ENCODE measurements at places on chromosomes 1 and 21.
A peak's percentile ranks its signal among the peaks of the same experiment; 100 is the strongest.

GRCh38 chr1:22896184-22896583 lies 76.5 kb downstream of the LACTBL1 start:
- no peak for DNase-seq

DNA sequence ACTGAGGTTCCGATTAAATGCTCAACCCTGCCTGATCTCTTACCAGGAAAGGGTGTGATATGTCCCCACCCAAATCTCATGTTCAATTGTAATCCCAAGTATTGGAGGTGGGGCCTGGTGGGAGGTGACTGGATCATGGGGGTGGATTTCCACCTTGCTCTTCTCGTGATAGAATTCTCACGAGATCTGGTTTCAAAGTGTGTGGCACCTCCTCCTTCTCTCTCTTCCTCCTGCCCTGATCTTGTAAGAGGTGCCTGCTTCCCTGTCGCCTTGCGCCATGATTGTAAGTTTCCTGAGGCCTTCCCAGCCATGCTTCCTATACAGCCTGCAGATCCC lies 34.9 kb downstream of the RSPH1 start:
- no peak for DNase-seq

GRCh38 chr21:22125581-22125980 lies 1127.4 kb downstream of the NCAM2 start:
- no peak for DNase-seq

- DNase-seq, result no peak
Measured at GRCh38 chr21:25936776-25937175, 202.0 kb downstream of the GABPA start.

- DNase-seq, result no peak
Measured at GRCh38 chr1:104648269-104648691, 898.6 kb downstream of the AMY1C start.

- DNase-seq, result no peak
Measured at GRCh38 chr1:3598051-3598491, 13.2 kb downstream of the MEGF6 start.

- DNase-seq, result no peak
Measured at GRCh38 chr1:167836197-167836596, 77.7 kb downstream of the ADCY10 start.

- DNase-seq, result peak; percentile 21
Measured at GRCh38 chr1:230824551-230824918, 43.8 kb downstream of the C1orf198 start.

- no peak for DNase-seq
Measured at GRCh38 chr1:179823693-179824092, 53.9 kb downstream of the TOR1AIP2 start.

GRCh38 chr1:171434717-171435346 lies 50.5 kb upstream of the PRRC2C start:
- DNase-seq, result peak; percentile 74

GRCh38 chr1:10639775-10640578 lies 156.5 kb downstream of the CASZ1 start:
- DNase-seq, result no peak

GRCh38 chr1:231972111-231972445 lies 345.5 kb downstream of the DISC1 start:
- no peak for DNase-seq

DNA sequence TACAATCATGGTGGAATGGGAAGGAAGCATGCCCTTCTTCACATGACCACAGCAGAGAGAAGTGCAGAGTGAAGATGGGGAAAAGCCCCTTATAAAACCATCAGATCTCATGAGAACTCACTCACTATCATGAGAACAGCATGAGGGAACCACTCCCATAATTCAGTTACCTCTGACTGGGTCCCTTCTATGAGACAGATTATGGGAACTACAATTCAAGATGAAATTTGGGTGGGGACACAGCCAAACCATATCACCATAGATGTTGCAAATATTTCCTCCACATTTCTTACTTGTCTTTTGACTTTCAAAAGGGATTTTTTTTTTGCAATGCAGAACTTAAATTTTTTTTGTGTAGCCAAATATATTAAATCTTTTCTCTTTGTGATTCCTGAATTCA lies 14.8 kb downstream of the SH3BGR start:
- DNase-seq, result no peak

DNA sequence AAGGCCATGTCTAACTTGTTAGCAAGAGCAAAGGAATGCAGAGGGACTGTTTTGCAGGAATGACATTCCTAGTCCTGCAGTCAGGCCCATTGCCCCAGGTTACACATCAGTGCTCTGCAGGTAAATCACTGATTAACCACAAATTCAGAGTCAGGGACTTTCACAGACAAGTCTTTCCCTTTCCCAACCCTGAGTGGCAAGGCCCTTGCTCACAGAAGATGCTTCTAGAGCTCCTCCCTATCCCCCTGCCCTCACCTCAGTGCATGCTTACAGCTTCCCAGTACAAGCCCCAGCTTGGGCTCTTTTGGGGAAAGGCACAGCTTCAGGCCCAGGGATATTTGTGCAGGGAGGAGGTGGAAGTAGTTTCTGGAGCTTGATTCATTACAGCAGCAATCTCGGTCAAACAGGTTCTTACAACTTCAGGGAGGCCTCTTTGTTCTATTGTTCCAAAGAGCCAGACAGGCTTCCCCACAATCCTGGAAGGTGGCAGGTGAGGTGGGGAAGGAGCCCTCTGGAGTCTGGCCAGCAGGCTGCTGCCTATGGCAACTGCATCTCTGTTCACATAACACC lies 53.9 kb downstream of the CASQ2 start:
- DNase-seq, result no peak

DNA sequence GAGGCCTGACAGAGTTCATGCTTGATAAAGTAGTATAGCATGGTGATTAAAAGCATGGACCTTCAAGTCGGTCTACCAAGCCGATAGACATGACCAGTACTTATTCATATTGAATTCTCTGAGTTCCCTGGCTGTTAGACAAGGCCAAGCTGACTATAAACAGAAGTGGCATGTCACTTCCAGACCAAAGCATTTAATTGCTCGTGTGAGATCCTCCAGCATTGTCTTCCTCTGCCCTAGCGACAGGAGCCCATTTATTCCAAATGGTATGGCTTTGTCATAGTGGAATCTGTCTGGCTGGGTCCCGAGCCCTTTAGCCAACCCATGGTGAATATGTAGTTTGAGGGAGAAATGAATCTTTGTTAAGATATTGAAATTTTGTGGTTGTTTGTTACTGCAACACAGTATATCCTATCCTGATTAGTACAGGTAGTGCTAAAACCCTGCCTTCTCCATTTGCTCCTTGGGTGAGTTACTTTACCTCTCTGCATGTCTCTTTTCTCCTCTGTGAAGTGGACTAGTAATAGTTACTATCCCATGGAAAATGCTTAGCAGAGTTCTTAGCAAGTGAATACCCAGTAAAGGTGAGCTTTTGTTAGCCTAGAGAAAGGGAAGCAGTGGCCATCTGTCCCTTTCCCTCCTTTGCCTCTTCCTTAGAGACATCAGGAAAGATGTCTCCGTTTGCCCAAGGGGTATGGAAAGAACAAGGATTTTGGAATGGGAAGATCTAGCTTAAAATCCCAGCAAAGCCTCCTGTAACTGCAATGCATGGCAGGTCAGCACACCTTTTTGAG lies 77.6 kb upstream of the CD1D start:
- no peak for DNase-seq

- DNase-seq, result no peak
Measured at GRCh38 chr1:239792157-239792556, 299.5 kb upstream of the FMN2 start.

DNA sequence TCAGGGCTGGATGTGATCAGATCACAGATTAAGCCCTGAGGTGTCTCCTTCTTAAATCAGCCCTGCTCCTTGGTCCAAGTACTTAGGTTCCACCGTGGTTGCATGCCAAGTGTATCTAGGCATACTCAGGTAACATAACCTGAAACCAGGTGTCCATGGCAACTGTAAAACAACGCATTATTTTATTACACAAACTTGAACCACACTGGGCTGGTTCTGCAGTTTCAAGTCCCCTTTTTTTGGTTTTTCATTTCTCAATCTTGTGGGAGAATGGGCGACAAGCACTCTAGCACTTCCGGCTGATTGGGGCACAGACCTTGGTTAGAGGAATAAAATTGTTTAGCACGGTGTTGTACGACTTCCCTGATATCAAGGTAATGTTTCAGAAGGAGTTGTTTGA lies 65.2 kb downstream of the GBP6 start:
- DNase-seq, result no peak

DNA sequence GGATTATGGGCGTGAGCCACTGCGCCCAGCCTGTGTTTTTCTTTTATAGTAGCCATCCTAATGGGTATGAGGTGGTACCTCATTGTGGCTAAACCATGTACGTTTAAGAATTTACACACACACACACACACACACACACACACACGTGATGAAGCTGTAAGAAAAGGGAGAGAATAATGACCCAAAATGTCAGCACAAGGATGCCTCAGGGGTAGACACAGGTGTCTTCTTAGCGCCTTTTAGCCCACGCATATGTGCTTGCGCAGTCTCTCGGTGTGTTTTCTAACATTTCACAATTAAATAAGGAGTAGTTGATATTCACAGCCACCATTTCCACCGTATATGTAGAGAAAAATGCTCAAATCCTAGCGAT lies 782 bp upstream of the PFKL start:
- peak; percentile 14 for DNase-seq

- DNase-seq, result no peak
Measured at GRCh38 chr21:45699251-45699942, 55.9 kb downstream of the PCBP3 start.

DNA sequence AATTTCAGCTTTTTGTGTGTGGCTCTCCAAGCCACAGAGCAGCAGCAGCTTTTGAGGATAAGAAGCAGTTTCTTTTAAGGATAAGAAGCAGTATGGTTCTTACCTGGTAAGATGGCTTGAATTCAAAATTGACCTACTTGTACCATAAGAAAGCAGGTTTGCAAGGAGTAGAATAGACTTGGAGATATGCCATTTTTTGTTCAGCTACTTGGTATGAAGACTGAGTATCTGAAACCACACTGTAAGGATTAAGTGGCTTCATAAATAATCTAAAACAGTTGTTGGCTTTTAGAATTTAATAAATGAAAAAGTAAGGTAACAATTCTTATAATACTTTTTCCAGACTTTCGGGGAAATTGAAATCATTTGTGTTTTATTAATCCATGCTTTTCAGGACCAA lies 74.2 kb downstream of the ATF6 start:
- peak; percentile 79 for DNase-seq

DNA sequence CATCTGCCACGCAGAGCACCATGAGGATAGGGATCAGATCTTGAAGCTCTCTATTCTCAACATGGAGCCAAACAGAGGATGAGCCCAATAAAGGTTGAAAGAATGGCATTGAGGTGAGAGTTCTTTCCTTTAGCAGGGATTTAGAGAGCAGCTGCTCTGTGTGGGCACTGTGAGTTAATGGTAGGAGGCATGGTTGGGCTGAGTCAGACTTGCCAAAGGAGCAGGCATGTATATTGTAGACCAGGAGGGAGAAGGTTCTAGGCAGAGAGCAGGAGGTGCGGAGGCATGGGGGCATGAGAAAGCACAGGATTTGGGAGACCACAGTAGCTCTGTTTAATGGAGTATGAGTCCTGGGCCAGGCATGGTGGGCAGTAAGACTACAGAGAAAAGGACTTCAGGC lies 32.0 kb downstream of the TMEM53 start:
- DNase-seq, result no peak

DNA sequence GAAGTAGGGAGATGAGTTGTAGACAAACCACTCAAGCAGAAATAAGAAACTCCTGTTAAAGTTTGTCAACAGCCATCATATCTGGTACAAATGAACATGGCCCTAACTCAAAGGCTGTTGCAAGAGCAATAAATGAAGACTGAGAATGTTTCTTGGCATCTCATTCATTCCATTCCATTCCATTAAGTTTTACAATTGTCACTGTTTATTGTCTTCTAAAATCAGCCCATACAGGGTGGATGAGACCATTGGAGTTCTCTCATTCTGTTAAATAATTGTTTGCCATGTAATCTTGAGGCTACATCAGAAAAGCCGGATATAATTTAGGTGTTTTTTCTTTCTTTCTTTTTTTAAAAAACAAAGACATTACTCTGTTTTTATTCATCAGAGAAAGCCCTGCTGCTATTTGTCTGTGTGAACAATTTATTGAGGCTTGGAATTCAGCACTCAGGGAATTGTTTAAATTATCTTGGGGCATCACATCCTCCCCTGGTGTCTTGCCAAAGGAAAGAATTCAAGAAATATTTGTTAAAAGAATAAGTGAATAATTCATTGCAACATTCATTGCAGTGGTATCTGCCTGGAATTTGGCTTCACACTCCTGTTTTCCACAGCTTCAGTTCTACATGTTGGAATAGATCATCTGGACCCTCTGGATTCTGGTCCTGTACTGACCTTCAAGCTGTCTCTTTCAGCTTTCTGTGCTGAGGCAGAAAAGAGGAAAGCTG lies 604.5 kb downstream of the PLPP3 start:
- peak; percentile 98 for DNase-seq

- DNase-seq, result no peak
Measured at GRCh38 chr1:69587391-69587790, 19.7 kb downstream of the LRRC7 start.

- no peak for DNase-seq
Measured at GRCh38 chr1:234393190-234393589, 19.9 kb downstream of the COA6 start.

DNA sequence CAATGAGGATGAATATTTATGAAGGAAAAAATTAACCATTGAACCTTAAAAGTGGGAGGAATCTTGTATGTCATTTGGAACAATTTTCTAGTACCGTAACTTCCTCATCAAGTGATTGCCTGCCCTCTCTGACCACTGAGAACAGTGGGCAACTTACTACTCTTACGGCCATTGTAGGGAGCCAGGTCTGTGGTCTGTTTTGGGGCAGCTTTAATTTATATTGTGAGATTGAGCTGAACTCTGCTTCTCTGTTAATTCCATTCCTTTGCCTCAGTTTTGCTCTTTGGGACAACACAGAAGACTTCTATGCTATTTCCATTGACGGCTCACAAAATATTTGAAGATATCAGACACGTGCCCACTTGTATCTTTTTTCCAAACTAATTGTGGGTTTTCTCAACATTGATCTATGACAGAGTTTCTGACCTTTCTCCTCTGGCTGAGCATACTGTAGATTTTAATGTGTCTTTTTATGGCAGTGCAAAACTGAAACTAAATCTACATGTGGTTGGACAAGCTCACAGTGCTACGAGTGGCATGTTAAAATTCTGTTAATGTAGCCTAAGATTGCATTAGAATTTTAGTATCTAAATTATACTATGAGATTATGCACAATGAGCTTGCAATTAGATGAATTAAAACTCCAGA lies 27.8 kb upstream of the ZNF281 start:
- no peak for DNase-seq

DNA sequence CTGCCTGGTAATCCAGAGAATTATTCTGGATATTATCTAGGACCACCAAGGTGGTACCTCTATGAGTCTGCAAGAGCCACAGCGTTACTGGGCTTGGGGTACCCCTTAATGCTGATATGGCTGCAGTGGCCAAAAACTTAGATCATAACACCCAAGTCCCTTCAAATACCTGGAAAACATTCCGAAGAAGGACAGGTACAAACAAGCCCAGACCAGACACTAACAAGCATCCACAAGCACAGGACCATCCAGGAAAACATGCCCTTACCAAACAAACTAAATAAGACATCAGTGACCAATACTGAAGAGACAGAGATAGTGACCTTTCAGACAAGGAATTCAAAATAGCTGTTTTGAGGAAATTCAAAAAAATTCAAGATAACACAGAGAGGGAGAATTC lies 2.9 kb downstream of the C1orf105 start:
- DNase-seq, result no peak

GRCh38 chr1:57345916-57346315 lies 77.9 kb downstream of the DAB1 start:
- no peak for DNase-seq

GRCh38 chr1:22825486-22826189 lies 115.0 kb downstream of the EPHB2 start:
- no peak for DNase-seq

- no peak for DNase-seq
Measured at GRCh38 chr1:29113413-29114117, 10.1 kb downstream of the TMEM200B start.

GRCh38 chr21:34219334-34220060 lies 144.3 kb upstream of the KCNE2 start:
- DNase-seq, result peak; percentile 42
